Tibial nerve (tissue), 4 donors: ENCODE measurements at places on chromosomes 3 and 15. TPM values are rescaled to one million over a fixed set of nuclear protein-coding genes. Genes with fewer than 3 reads are reported as not detected.

DNA sequence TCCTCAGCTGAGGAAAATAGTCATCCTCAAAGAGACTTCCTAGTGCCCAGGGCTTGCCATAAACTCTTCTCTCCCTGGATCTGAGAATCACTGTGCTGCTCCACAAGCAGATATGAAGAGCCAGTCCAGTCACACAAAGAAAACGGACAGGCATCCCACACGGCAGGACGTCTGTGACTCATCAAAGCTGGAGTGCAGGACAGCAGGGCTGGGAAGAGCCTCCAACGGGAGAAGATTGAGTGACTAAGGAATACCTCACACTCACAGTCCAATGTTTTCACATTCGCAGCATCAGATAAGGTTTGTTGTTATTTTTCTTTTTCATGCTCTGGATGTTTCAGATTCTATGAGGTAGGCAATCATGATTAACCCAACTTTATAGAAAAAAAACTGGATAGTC is 57.8 kb downstream of the NEK10 start:
- DNase-seq = no peak
- H3K36me3 ChIP-seq = no peaks in the 10 kb centered on the region
- H3K27ac ChIP-seq = no peak overlapping the region
- H3K4me1 ChIP-seq = no peaks in the 10 kb centered on the region
- no peaks in the 10 kb centered on the region for H3K27me3 ChIP-seq
- H3K4me3 ChIP-seq = no peak overlapping the region

The SMCO1 gene
- total RNA-seq = not detected

GRCh38 chr15:63818191-63818590 is 15.6 kb downstream of the HERC1 start:
- no peak overlapping the region for H3K27ac ChIP-seq
- no peaks in the 10 kb centered on the region for H3K36me3 ChIP-seq
- no peaks in the 10 kb centered on the region for H3K27me3 ChIP-seq
- H3K4me3 ChIP-seq = no peak overlapping the region
- DNase-seq = no peak
- H3K4me1 ChIP-seq = peaks cover 5% of the 10 kb centered on the region

DNA sequence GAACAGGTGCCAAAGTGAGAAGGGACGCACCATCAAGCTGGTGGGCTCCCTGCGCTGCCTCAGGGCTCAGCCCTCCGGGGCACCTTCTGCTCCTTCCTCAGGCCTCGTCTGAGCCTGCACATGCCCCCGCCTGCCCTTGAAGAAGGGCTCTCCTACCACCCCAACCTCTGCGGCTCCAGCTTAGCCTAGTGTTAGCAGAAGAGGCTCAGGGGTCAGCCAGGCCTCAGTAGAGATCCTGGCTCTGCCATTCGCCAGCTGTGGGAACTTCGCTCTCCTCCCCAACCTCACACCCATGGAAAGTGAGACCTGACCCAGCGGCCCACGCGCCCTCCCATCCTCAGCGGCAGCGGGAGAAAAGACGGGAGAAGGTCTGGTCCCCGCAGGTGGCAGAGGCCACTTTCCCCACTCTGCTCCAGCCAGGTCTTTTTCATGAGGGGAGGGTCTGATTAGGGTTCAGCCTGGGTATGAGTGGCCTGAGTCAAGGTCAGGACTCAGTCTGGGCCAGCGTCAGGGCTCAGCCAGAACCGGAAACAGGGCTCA is 8.2 kb downstream of the GRIP2 start:
- H3K36me3 ChIP-seq = no peaks in the 10 kb centered on the region
- no peaks in the 10 kb centered on the region for H3K27me3 ChIP-seq
- no peak overlapping the region for H3K27ac ChIP-seq

DNA sequence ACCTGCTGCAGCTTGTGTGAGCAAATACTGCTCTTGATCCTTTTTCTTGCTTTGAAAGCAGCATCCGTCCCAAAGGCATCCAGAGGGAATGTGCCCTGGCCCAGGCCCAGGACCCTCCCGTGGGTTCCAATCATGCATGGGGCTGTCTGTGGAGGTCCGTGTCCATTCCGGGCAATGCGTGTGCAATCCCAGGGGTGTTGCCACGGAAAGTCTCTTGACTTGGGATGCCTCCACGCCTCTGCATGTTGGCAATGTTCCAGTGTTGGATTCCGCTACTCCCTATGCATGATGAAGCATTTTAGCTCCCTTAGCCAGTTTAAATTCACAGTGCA is 105.7 kb downstream of the SNRPN start:
- H3K4me1 ChIP-seq = no peaks in the 10 kb centered on the region
- no peak overlapping the region for H3K4me3 ChIP-seq
- DNase-seq = no peak
- H3K36me3 ChIP-seq = peaks cover 71% of the 10 kb centered on the region
- H3K27me3 ChIP-seq = no peaks in the 10 kb centered on the region

GRCh38 chr15:37789881-37790280 is 144.6 kb upstream of the TMCO5A start:
- DNase-seq = no peak
- no peaks in the 10 kb centered on the region for H3K27me3 ChIP-seq
- H3K4me3 ChIP-seq = no peak overlapping the region
- H3K36me3 ChIP-seq = no peaks in the 10 kb centered on the region
- no peak overlapping the region for H3K27ac ChIP-seq
